ENCODE measurements at places on chromosomes 1 and 21. TPM values are rescaled to one million over a fixed set of nuclear protein-coding genes. Genes with fewer than 3 reads are reported as not detected.

DNA sequence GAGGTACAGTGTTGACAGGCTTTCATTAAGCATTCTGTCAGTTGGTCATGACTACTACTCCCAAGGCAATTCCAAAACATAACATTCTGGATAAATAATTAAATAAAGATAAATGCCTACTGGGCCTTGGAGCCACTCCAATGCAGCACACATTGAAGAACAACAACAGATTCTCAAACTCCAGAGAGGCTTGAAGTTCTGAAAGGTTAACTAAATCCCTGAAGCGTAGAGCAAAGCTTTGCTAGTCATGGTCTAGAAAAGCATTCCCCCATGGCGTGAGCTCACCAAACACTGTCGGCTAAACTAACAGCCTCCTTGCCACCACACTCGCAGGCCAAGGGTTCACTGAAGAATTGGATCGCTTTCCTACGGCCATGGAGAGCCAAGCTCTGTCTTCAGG is 268.0 kb downstream of the ATG4C start:
- DNase-seq, result no peak

- no peak for DNase-seq
Observed at GRCh38 chr21:18161841-18162240, 82.8 kb upstream of the CHODL start.

- no peak for DNase-seq
Observed at GRCh38 chr21:19343711-19344110, 940.1 kb upstream of the TMPRSS15 start.

DNA sequence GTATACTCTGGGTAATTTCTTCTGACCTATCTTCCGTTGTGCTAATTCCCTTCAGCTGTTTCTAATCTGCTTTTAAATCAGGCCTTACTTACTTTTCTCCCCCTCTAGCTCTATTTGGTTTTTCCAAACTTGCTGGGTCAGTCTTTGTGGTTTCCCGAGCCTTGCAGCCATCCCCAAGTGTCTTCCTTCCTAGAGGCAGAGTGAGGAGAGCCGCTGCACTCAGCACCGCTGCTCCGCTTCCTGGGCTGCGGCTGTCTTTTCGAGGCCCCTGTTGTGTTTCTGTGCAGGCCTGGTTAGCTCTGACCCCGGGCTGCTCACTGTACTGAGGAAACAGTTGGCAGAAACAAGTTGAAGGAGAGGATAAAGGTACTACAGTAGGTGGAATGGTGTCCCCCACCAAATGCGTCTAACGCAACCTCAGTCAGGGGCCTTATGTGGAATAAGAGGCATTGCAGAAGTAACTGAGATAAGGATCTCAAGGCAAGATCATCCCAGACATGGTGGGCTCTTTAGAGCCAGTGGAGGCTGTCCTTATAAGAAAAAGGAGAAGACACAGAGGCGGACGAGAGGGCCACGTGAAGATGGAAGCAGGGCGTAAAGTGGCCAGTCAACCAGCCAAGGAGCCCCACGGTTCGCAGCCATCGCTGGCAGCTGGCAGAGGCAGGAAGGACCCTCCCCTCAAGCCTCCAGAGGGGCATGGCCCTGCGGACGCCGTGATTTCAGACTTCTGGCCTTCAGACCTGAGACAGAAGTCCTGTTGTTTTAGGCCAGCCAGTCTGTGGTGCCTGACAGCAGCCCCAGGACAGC is 10.5 kb downstream of the WNT9A start:
- DNase-seq, result peak; percentile 29

DNA sequence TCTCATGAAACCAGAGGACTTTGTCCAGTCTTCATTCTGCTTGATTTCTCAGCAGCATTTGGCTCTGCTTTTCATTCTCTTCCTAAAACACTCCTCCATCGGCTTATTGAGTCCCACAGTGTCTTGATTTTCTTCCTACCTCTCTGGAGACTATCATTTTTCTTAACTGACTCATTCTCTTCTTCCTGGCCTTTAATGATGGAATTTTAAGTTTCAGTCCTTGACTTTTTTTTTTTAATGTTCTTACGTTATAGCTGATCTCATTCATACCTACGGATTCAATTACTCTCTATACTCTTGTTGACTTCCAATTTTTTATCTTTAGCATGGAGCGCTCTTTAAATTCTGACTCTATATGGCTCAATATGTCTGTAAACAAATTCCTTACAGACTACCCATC is 111.1 kb downstream of the NEK7 start:
- DNase-seq, result no peak

GRCh38 chr1:174397261-174397660 is 50.5 kb upstream of the GPR52 start:
- DNase-seq, result no peak

- no peak for DNase-seq
Observed at GRCh38 chr1:203126151-203126865, 1.2 kb upstream of the ADORA1 start.

DNA sequence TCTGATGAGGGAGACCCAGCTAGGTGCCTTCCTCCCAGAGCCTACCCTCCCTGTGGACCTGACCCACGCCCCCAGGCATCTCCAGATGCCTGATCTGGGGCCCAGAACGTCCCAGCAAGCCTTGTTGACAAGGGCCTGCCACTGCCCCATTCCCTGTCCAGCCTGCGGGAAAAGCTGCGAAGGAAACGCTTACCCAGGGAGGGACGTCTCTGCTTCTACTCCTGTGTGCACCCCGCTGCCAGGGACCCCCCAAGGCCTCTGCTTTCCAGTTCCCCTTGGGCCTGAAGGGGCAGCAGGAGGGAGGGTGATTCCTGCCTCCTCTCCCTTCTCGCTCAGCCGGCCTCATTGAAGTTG is 11.6 kb upstream of the CLSTN1 start:
- peak; percentile 24 for DNase-seq

DNA sequence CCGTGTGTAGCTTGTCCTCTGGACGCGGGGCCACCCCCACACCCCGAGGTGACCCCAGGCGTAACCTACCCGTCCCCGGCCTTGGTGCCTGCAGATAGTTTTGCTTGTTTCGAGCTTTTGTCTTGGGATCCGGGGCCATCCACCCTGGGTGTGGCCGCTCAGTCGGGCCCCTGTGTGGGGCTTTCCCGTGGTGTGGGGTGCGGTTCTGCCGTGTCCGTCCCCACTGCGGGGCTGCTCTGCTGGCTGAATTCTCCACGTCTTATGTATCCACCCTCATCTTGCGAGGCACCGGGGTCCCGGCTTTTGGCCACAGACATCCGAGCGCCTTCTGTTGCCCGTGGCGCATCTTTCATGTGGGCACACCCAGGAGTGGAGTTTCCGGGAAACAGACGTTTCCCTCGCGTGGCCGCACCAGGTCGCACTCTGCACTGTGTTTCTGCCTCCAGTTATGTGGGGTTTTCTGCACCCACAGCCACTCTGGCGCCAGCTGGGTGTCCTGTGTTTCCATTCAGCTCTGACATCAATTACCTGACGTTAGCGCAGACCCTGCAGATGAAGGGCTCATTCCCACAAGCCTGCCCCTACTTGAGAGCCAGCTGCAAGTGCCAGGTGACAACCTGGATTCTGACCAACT is 64.9 kb downstream of the PRKCZ start:
- DNase-seq, result no peak

- DNase-seq, result no peak
Observed at GRCh38 chr1:24903955-24904730, 25.9 kb downstream of the RUNX3 start.

DNA sequence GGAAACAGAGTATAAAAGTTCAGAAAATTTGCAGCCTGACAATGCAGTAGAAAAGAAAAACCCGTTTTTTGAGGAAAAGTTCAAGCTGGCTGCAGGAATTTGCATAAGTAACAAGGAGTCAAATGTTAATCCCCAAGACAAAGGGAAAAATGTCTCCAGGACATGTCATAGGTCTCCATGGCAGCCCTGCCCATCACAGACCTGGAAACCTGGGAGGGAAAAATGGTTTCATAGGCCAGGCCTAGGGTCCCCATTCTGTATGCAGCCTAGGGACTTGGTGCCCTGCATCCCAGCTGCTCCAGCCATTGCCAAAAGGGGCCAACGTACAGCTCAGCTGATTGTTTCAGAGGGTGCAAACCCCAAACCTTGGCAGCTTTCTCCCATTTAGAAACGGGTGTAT is 3.6 kb upstream of the KCNT2 start:
- DNase-seq, result no peak

GRCh38 chr1:100834777-100835660 is 59.6 kb downstream of the EXTL2 start:
- DNase-seq, result no peak

GRCh38 chr1:70847013-70847412 is 200.6 kb downstream of the PTGER3 start:
- DNase-seq, result no peak

DNA sequence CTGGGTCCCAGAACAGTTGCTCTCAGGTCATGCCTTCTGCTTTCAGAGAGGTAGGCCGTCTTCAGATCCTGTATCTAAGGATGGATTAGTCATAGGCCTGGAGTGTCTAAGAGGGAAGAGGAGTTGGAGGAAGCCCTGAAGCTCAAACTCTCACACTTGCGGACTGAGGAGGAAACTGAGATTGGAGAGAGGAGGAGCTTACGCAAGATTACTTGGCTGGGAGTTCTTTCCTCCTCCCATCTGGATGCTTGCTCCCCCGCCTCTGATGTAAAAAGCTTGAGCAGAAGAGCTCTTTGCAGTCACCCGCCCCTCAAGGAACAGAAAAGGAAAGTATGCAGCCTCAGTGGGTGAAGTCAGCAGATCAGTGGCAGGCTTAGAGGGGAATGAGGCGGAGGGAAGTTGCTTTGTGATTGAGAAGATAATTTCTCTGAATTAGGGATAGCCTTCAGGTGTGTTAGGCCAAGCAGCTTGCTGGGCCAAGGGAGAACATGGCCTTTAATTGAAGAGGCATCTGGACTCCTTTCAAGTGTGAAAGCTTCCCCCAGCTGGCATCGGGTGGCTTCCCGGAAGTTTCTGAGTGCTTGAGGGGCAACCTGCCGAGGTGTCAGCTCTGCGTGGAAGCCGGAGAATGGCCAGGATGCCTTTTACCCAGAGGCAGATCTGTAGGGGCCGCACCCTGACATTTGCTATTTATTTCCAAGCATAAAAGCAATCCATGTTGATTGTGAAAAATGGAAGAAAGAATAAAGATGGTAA is 6.6 kb downstream of the ADORA1 start:
- DNase-seq, result no peak

DNA sequence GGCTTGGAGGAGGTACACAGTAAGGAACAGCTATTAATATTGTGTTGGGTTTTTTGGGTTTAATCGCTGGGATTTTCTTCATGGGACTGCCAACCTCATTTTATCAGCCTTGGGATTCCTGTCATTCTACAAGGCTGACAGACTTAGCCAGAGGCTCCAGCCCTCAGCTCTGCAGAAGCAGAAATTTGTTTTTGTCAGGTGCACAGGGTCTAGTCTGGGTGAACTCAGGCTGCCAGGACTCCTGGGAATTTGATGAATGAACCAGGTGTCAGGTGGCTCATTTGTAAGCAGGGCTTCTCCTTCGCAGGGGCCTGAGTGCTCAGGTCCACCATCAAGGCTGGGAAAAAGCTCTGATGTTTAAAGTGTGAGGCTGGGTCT is 11.5 kb upstream of the ZNF362 start:
- no peak for DNase-seq

GRCh38 chr1:115729756-115730155 is 38.8 kb downstream of the CASQ2 start:
- no peak for DNase-seq

The SLC2A5 gene
- not detected for total RNA-seq

The TRIM63 gene
- total RNA-seq, result not detected

The ADAMTSL4 gene
- 0.22 TPM for total RNA-seq

Measured in CD8-positive, alpha-beta memory T cell (primary cell).